ENCODE measurements at places on chromosomes 7 and 10. TPM values are rescaled to one million over a fixed set of nuclear protein-coding genes. Genes with fewer than 3 reads are reported as not detected.

GRCh38 chr7:123208793-123209192, 9.0 kb upstream of the SLC13A1 start:
- DNase-seq = no peak

Gene TMEM196
- not detected for total RNA-seq

Gene STEAP2
- 13.4 TPM for total RNA-seq

DNA sequence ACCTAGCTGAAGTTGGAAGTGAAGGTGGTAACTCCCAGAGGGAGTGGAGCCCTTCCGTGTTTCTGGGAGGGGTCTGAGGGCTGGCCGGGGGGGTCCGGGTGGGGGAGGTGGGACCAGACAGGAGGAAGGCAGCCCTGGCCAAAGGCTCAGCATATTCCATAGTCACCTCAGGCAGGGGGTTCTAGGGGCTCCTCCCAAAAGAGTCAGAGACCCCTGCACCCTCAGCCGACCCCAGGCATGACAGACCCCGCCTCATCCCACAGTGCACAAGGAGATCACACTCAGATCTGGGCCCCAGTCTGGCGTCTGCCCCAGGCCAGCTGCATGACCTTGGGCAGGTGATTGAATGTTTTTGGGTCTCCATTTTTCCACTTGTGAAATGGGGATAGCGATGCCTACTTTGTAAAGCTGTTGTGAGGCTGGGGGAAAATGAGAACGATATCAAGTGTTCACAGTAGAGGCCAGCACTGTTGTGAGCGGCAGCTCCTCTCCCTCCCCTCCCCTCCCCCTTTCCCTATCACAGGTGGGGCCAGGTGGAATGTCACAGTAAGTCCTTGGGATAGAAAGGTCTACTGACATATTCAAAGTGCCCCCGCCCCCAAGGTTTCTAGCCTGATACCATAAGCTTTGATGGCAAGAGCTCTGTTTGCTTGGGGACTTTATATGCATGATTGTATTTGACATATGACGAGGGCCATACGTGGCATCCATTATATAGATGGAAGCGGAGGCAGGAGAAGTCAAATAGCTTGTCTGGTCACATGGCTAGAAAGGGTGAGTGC, 33.3 kb downstream of the DNAJB12 start:
- DNase-seq = no peak

Gene TRPV5
- not detected for total RNA-seq

Gene INA
- not detected for total RNA-seq

All from lower lobe of right lung (tissue), 2 donors.